ENCODE measurements at places on chromosomes 5 and 9.

DNA sequence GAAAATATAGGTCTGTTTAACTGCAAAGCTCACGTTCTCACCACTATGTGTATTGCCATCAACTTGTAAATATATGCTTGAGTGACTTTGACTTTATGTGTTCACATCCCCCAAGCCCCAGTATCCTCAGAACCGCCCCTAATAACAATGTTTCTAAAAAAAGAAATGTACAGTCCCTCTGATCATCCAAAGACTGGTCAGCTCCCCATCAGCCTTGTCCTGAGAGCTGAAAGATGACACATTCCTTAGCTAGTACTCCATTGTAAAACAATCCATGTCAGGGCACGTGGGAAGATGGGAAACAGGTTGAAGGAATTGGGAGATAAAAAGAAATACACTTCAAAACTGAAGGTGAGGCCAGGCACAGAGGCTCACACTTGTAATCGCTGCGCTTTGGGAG is 279.4 kb upstream of the WWC1 start:
- DNase-seq = no peak

DNA sequence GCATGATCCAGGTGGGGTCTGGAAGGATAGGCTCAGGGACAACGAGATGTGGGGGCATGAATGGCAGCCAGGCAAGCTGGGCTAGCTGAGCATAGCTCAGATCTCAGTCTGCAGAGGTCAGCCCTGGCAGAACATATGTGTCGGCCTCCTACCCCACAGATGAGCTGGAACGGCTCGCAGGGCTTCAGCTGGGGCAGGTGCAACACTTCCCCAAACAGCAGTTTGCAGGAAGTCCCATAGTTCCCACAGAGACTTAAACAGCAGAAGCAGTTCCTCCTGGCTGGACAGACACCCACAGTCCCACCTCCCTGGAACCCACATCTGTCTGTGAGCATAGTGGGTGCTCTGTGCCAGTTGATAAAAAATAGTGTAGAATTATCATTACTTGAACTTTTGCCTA is 404.6 kb downstream of the GADD45G start:
- DNase-seq = no peak

DNA sequence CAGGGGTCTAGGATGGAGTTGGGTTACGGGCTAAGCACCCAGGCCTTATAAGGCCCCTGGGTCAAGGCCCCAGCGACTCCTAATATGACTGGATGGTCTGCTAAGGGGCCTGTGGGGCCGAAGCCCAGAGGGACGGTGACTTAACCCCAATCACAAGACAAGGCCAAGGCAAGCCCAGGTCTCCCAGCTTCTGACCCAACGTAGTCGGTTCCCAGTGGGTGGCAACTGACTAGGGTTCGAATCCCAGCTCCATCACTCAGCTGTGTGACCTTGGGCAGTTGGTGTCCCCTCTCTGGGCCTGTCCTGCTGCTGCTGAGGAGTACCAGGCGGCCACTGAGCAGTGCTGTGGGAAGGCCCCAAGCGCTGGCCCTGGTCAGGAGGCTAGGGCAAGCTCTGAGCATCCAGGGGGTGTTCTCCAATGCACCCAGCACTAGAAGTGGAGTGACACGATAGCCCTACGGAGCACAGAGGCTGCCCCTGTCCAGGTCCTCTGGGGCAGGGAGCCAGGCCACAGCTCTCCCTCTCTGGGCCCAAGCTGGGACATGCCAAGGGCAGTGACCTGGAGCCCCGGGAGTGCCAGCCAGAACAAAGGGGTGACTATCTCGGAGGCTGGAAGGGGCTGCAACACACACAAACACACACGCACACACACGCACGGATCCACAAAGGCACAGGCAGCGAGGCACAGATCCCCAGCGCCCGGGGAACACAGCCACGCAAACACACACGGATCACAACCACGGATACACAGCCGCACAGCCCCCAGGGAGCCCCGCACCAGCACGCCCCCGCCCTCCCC is 512 bp downstream of the AK1 start:
- no peak for DNase-seq

GRCh38 chr5:199950-200645 is 8.8 kb downstream of the LRRC14B start:
- DNase-seq = peak; percentile 54

- no peak for DNase-seq
These were observed 17.3 kb downstream of the RECK start for GRCh38 chr9:36053971-36054370.

DNA sequence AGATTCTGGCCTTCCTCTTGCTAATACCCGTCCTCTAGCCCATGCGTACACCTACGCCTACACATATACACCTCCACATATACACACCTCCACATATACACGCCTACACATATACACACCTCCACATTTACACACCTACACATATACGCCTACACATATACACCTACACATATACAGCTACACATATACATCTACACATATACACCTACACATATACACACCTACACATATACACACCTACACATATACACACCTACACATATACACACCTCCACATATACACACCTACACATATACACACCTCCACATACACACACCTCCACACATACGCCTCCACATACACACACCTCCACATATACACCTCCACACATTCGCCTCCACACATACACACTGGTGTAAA is 27.2 kb downstream of the AK3 start:
- no peak for DNase-seq

GRCh38 chr9:99793528-99793927 is 28.2 kb upstream of the NR4A3 start:
- DNase-seq = no peak

GRCh38 chr5:132083071-132083678 is 9.6 kb downstream of the CSF2 start:
- no peak for DNase-seq

- no peak for DNase-seq
These were observed 91.2 kb downstream of the PGM5 start for GRCh38 chr9:68447611-68448010.

- no peak for DNase-seq
These were observed 115.3 kb downstream of the CD180 start for GRCh38 chr5:67081261-67081660.

GRCh38 chr9:21919377-21920362 is 74.5 kb downstream of the CDKN2A start:
- no peak for DNase-seq

- no peak for DNase-seq
These were observed 35.0 kb upstream of the HMHB1 start for GRCh38 chr5:143776951-143777350.

GRCh38 chr5:39191216-39191615 is 28.1 kb downstream of the FYB1 start:
- no peak for DNase-seq

GRCh38 chr5:135489466-135490244 is 37.5 kb upstream of the TIFAB start:
- DNase-seq = no peak

DNA sequence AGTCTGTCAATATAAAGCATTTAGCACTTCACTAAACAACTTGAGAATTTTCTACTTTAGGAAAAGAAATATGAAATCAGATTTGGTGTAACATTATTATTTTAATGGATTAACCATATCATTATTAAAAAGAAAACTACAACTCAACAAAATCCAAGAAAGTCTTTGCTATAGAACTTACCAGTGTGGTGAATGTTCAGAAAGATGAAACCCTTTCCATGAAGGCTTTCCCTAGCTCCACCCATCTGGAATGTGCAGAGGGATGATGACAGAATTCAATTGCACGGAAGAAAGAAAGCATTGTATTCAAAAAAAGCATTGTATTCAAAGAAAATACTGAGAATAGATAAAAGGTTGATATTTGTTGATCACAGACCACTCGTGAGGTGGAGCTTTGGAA is 328.6 kb upstream of the NUDT12 start:
- no peak for DNase-seq

GRCh38 chr5:57635146-57635777 is 152.7 kb upstream of the ACTBL2 start:
- DNase-seq = no peak

- no peak for DNase-seq
These were observed 11.7 kb upstream of the EXOSC2 start for GRCh38 chr9:130681769-130682420.

GRCh38 chr9:35790385-35791296 is 750 bp upstream of the NPR2 start:
- DNase-seq = no peak

GRCh38 chr5:146440353-146440752 is 6.8 kb upstream of the TCERG1 start:
- DNase-seq = no peak

DNA sequence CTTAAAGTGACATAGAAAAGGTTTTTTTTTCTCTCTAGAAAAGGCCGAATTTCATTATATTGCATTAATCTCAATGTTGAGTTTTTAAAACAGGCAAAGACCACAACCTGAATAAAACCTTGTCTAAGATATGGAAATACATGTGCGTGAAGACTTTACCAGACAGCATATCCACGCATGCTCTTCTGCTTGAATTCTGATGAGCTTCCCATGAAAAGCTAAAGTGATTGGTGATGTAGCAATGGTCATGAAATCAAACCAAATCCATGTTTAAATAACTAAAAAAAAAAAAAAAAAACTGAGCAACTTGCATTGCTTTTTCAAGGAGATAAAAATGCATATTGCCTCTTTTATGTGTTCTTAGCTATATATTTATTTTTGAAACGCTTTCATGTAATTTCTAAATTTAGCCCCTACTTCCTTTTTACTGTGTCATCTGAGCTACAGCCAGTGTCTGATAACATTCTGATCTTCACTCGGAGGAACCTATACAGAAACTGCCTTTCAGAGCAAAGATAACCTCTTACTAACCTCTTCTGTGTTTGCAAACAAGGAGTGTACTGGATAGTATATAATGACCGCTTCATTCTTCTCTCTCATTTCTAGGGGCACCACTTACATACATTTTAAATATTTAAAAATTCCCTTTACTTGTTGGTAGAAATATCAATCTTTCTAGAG is 179.1 kb upstream of the GNA14 start:
- no peak for DNase-seq

All from ascending aorta (tissue), 2 donors.